ENCODE measurements at places on chromosomes 12 and 14.

GRCh38 chr12:52295663-52296062, 4.3 kb upstream of the KRT81 start:
- DNase-seq = no peak

- DNase-seq = no peak
Observed at GRCh38 chr12:127811988-127812387, 455.0 kb upstream of the TMEM132C start.

- no peak for DNase-seq
Observed at GRCh38 chr14:23568600-23569331, 1.2 kb upstream of the AP1G2 start.

- no peak for DNase-seq
Observed at GRCh38 chr12:96419576-96420276, 19.5 kb upstream of the CDK17 start.

DNA sequence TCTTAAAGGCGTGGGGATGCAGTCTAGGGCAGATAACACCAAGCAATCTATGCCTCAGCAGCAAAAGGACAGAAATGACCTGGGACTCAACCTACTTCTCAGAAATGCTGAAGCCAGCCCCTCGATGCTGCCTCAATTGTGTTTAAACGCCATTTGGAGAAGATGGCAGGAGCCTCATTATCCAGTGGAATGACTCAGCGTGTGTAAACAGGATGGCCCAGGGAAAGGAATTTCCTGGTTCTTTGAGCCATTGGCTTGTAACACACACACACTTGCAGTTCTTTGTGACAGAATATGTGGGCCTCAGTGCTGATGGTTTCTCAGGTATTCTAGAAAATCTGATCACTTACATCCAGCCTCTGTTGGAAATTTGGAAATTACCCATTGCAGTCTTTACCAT, 154.3 kb downstream of the NTF3 start:
- no peak for DNase-seq

GRCh38 chr14:95359994-95360826, 40.5 kb upstream of the CLMN start:
- no peak for DNase-seq
